ENCODE measurements at places on chromosomes 3 and 15.

DNA sequence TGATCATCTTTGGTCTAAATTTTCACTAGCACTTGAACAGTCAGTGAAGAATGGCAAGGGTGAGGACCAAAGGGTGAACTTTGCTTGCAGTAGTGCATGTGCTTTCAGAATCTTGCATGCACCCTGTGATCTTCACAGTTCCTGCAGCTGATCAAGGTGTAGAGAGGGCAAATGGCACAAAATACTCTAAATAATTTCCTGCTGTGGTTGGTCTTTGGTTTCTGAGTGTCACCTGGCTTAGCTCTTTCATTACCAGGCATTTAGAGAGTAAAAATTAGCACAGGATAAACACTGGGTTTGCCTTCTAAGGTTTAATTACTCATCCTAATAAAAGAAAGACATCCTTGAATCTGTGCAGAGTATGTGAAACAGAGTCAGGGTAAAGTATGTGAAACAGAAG, 11.4 kb downstream of the TIPARP start:
- no peak for DNase-seq

- DNase-seq: no peak
Measured at GRCh38 chr3:112585782-112586181, 23.9 kb downstream of the SLC35A5 start.

DNA sequence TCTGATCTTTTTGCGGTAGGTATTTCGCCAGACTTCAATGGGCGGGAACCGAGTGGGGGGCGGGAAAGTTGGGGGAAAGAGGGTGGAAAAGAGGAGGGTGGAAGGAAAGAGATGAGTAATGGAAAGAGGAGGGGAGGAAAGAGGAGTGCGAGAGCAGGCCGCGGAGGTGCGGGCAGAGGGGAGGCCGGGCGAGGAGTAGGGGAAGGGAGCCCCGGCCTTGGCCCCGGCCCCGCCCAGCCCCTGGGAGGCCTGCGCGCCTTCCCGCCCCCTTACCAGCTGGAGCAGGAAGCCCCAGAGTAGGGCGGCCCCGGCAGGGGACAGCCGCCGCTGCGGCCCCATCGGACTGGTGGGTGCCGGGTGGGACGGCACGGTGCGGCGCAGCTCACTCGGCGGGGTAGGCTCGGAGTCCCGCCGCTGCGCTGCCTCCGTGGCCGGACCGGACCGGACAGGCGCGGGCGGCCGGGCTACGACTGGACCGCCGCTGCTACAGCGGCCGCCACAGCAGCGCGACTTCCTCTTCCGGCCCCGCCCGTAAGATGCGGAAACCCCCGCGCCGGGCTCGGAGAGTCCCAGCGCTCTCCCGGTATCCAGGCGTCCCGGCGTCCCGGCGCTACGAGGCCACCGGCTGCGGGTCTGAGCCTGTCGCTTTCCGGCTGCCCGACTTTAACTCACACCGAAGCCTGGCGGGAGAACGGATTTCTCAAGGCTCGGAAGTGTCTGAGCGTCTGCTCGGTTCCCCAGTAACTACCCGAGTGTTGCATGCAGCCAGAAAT, at the start of gene SPPL2A:
SPPL2A (minus strand) TSS at position 512 of the 773 bp plus-strand sequence; CDS start at position 339, 173 bp downstream.
- peak; percentile 78 for DNase-seq

DNA sequence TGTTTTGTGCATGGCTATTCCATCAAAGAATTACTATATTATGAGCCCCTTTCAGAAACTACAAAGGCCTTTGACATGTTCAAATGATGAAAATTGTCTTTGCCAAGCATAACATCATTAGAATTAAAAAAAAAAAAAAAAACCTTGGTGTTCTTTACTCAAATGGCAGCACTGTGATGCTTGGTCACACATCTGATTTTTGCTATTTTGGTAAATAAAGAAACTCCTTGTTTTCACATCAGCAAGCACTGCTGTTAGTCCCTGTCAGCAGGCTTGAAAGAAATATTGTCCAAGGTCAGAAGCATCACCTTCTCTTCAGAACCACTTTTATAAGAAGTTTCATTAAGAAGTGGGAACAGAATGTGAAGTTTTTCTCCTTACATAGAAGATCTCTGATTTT, 537.3 kb downstream of the MFSD1 start:
- no peak for DNase-seq

DNA sequence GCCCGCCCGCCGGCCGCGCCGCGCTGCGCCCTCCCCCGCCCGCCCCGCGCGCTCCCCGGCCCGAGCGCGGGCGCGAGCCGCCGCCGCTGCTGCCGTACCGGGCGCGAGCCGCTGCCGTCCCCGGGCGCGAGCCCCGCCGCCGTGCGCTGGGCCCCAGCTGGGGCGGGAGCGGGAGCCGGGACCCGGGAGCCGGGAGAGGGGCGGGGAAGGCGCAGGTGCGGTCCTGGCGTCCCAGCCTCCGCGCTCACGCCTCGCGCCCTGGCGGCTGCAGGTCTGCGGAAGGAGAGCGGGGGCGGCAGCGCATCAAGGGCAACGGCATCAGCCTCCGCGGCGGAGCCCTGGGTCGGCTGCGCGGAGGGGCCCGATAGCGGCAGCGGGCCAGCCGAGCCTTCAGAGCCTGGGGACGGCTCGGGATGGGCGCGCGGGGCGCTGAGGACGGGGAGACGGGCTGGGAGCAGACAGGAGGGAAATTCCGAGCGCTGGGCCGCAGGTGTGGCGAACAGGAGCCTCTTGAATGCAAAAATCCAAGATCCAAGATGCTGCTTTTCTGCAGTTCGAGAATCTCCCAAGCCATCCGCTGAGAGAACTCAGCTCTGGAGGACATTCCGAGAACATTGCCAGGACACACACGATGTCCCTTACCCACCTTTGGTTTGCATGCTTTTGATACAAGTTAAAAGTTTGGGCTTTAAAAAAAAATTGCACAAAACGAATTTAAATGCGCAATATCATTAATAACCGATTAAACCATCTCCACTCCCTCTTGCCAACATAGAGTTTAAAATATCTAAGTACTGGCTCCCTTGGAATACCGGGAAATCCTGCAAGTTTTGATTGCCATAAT, 251.1 kb downstream of the TJP1 start:
- DNase-seq: no peak

DNA sequence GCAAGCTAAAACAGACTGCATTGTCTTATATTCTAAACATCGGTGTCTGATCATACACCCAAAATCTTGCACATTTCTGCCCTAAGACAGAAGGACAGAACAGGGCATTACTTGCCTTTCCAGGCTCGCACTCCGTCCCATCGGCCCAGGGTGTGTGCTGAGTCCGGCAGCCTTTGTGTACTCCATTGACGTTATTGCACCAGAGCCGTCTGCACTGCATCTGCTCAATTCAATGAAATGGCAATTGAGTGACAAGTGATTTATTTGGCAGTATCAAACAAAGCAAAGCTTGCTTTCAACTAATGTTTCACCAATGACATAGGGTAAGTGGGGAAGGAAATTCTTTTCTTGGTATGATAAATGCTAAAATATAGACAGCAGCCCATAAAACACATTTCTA, 40.0 kb downstream of the ADAMTS9 start:
- no peak for DNase-seq

DNA sequence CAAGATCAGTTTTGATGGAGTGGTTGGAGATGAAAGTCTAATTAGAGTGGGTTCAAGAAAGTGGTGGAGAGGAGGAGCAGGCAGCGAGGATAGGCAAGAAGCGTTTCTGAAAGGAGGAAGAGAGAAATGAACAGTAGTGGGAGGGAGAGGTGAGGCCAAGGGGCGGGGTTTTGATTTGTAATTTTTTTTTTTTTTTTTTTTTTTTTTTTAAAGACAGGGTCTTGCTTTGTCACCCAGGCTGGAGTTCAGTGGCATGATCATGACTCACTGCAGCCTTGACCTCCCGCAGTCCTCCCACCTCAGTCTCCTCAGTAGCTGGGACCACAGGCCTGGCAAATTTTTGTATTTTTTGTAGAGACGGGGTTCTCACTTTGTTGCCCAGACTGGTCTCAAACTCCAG, 36.6 kb downstream of the MRAS start:
- DNase-seq: no peak

- no peak for DNase-seq
Measured at GRCh38 chr3:96324087-96324486, 490.3 kb upstream of the EPHA6 start.

DNA sequence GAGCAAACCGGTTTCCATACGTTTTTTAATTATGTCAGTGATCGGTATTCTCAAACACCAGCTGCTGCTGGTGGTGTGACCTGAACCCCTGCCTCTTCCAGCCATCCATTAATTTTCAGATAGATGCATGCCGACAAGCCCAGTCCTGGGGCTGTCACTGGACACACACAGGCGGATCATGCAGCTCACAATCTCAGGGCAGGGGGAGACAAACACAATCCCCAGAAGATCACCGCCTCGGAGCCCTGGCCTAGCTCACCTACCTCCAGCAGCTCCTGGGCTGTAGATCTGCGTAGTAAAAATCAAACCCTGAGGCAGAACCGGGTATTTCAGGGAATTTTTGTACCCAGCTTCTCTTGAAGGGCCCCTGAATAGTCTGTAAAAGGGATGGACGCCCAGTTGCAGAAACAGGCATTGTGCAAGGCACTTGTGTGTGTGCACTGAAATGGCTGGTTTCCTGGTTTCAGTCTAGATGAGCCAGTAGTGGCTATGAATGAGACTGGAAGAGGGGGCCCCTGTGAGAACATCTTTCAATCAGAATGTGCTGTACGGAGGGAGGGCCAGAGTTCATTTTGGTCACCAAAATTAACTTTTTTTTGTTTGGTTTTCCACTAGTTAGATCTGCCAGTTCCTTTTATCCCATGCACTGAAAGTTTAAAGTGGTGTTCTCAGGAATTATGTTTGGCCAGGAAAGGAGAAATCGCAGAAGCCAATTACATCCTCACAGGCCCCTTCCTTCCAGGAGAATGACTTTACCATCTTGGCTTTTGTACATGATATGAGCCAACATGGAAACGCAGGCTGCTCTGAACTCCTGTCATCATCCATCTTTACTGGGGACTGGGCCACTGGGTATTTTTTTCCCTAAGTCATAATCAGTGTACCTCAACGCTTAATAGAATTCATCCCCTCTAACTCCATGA, 55.0 kb upstream of the RPL32 start:
- no peak for DNase-seq

- no peak for DNase-seq
Measured at GRCh38 chr15:82843566-82843965, 34.1 kb downstream of the WHAMM start.

- no peak for DNase-seq
Measured at GRCh38 chr3:130644628-130645253, 101.9 kb downstream of the PIK3R4 start.

DNA sequence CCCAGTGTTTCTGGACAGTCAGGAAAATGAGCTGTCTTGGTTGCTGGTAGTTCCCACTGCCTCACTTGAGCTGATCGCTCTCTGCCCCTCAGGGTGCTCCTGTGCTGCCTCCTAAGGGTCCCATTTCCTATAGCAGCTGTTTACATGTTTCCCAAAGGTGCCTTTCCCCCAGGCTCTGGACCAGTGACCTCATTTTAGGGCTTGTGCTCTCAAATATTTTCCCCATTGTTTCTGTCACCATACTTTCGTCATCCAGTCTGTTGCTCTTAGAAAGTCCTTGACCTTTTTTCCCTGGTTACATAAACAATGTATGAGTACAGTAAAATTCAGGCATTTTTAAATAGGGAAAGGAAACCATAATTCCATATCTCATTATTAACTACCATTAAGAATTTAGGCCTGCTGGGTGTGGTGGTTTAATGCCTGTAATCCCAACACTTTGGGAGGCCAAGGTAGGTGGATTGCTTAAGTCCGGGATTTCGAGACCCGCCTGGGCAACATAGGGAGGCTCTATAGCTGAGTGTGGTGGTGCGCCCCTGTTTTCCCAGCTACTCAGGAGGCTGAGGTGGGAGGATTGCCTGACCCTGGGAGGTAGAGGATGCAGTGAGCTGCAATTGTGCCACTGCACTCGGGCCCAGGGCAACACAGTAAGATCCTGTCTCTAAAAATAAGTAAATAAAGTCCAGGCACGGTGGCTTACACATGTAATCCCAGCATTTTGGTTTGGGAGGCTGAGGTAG, 11.7 kb downstream of the RAD54L2 start:
- no peak for DNase-seq

DNA sequence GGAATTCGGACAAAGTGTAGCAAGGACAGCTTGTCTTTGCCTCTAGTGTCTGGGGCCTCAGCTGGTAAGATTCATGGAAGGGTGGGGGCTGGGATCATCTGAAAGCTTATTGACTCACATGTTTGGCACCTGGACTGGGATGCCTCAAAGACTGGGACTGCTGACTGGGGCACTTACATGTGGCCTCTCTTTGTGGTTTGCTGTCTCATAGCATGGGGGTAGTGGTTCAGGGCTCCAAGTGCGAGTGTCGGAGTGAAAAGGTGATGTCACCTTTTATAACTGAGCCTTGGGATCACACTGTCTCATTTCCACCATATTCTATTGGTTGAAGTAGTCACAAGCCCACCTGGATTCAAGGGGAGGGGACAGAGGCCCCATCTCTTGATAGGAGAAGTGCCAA, 6.8 kb downstream of the MFSD1 start:
- DNase-seq: no peak

DNA sequence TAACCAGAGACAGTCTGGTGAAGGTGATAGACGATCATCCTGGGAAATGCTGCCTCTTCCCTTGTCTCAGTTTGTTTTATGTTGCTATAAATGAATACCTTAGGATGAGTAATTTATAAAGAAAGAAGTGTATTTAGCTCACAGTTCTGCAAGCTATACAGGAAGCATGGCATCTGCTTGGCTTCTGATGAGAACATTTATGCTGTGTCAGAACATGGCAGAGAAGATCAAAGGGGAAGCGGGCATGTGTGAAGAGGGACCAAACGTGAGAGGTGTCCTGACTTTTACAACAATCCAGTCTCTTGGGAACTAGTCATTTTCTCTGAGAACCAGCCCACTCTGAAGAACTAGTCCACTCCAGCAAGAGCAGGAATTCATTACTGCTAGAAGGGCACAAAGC, 9.6 kb downstream of the CMC1 start:
- no peak for DNase-seq

- DNase-seq: no peak
Measured at GRCh38 chr3:85475346-85475745, 516.6 kb downstream of the CADM2 start.

GRCh38 chr15:74482661-74483060, 21.7 kb upstream of the UBL7 start:
- DNase-seq: no peak

- DNase-seq: no peak
Measured at GRCh38 chr15:38991701-38992100, 427.1 kb upstream of the RASGRP1 start.

- no peak for DNase-seq
Measured at GRCh38 chr15:90425726-90426346, 37.8 kb downstream of the IQGAP1 start.

GRCh38 chr3:43892526-43892925, 201.8 kb downstream of the ABHD5 start:
- no peak for DNase-seq
